ENCODE measurements at places on chromosomes 16 and 17.

DNA sequence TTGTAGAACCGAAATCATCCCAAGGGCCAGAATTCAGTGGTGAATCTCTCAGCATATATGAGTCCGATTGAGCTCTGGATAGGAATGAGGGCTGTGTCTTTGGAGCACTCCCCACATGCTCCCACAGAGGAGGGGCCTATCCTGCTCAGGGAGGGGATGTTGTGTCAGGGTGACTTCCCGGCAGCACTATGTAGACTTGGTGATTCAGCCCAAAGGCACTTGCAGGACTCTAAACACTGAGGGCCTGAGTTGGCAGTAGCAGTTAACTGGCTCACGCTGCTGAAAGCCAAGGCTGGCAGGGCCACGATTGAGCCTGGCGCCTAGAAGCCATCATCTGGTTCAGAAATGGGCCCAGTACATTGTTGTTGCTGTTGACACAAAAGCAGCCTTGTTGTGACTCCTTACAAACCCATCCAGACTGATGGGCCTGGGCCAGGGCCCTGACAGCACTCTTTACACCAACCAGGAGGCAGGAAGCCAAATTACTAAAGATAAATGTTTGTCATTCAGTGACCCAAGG, 31.9 kb downstream of the NMT1 start:
- no peak for DNase-seq

DNA sequence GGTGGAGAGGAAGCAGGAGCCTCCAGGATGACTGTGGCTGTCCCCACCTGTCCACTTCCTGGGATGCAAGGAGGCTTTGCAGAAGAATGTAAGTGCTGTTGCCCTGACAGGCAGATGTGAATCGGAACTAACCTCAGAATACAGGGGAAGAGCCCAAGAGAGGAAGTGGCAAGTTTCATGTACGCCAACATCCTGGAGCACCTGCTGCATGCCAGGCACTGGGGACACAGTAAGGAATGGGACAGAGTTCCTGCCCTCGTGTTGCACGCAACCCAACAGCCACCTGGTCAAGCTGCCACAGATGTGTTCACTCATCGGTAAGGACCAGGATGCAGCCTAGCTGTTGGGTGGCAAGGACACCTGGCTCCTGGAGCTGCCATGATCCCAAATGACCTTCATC, 98.6 kb upstream of the RPL38 start:
- no peak for DNase-seq

GRCh38 chr16:12930881-12931280, 29.5 kb downstream of the SHISA9 start:
- DNase-seq: no peak

GRCh38 chr16:55501549-55502322, 7.1 kb upstream of the LPCAT2 start:
- no peak for DNase-seq

- no peak for DNase-seq
These were observed 259.9 kb upstream of the RPL38 start for GRCh38 chr17:73943416-73944110.

GRCh38 chr17:46910179-46910927, 12.6 kb upstream of the GOSR2 start:
- DNase-seq: peak; percentile 89

DNA sequence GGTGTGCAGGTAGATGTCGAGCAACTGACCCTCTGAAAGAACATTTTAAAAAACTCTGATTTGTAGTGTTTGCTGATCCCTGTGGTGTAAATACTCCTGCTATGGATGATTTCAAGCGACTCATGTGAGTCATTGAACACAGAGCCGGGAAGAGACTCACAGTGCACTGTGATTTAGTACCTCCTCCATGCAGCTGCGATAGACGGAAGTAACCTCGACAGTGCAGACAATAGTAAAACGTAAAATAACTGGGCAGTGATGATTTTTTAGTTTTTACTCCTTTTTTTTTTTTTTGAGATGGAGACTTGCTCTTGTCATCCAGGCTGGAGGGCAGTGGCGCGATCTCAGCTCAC, 8.7 kb downstream of the TBX21 start:
- DNase-seq: no peak

DNA sequence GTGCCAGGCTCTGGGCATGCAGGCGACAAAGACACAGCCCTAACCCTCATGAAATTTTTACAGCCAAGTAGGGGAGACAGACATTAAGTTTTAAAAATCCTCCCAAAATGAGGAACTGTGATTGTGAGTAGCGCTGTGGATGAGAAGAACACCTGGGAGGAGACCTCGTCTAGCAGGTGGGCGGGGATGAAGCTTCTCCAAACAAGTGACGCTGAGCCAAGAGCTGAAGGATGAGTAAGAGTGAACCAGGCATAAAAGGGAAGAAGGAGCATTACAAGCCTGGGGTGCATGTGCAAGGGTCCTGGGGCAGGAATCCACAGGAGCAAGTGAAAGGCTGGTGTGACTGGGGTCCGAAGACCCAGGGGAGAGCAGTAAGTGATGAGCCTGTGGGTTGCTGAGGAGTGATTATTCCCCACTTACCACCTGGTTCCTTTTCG, 149.4 kb upstream of the HS3ST2 start:
- DNase-seq: no peak

DNA sequence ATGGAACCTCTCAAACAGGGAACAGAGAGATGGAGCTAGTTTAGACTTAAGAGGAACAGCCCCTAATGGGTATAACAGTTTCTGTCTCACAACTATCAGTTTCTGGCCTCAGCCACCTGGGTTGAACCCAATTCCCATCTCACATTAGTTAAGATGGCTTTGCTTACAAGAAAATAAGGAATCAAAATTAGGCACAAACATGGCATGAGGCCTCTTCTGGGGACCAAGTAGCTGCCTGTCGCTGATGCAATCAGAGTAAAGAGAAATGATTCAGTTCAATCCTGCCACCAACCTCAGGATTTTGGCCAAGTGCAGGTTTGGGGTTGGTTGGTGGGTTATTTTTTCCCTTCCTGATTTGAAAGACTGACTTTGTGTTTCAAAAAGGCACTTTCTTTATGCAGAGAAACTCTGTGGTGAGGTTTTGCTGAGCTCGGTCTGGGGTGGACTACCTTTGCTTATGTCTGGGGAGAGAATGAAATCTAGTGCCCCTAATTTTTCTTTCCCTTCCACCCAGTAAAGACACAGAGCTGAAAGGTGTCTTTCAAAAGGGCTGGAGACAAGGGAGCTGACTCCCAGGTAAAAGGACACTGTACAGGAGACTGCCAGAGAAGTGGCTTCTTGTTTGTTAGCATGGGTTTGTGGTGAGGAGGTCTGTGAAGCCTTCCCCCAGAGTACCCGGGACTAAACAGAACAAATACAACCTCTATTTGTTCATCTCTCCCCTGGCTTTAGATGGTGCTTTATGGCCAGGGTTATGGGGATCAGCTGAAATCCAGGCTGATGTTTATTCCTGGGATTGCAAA, 44.8 kb upstream of the NFAT5 start:
- no peak for DNase-seq

GRCh38 chr16:22424161-22424937, 49.9 kb upstream of the CDR2 start:
- DNase-seq: no peak

- no peak for DNase-seq
These were observed 222.7 kb upstream of the CIBAR2 start for GRCh38 chr16:85334718-85335583.

- DNase-seq: no peak
These were observed 283.6 kb upstream of the SALL1 start for GRCh38 chr16:51434567-51435198.

DNA sequence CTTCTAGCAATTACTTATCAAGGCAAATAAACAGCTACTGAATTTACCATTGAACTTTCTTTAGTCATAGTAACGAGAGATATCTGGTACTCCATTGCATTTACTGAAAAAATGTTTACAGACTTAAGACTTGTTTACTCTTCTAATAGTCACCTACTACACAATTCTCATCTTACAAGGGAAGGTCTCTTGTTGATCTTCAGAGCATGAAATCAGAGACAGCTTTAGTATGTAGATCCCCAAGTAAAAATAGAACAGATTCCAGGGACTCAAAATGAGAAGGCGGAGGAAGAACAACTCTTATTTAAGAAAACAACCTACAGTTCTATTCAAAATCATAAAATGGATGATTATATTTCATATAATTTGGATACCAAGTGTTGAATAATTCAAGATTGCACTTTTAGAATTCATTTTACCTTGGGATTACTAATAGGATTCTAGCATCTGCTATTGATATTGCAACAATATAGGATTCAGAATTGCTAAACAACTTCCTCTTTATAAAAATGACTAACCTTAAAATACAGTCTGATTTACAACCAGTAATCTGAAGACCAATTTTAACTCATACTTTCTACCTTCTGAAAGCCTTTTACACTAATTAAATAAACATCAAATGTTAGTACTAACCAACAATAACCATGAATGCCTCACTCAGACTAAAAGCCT, 20.8 kb downstream of the UBE2G1 start:
- no peak for DNase-seq

DNA sequence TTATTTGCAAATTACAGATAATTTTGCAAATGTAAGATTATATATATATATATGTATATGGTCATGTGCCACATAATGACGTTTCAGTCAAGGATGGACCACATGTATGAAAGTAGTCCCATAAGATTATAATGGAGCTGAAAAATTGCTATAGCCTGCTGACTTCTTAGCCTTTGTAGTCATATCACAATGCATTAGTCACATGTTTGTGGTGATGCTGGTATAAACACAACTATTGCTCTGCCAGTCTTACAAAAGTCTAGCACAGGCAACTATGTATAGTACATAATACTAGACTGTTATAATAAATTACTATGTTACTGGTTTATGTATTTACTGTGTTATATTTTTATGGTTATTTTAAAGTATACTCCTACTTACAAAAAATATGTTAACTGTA, 444.3 kb downstream of the KCNJ2 start:
- DNase-seq: no peak

DNA sequence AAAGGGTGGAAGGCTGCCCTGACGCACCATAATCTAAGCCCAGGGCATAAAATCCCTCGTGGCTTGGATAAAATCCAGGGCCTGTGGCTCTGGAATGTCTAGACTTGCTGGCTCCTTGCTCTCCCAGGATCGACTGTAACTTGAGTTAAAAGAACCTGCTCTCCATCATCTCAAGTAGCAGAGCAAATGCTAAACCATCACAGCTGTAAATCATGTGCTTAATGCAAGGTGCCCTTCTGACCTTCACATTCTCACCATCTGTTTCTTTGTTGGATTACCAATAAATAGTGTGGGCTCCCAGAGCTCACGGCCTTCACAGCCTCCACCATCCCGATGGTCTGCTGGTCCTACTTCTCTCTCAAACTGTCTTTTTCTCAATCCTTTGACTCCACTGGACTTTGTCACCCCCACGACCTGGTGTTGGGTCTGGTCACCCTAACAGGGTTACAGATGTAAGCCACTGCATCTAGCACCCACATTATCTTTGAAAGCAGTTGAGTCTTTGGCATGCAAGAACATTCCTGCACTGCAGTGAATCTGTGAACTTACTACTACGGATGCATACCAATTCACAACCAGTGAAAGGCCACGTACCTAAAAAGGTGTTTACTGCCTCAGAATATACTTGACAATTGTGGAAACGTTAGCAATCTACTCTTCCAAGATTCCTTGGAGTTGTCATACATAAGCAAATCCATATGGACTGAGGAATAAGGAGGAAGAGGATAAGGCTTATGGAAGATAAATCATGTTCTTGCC, 15.3 kb downstream of the RSL1D1 start:
- no peak for DNase-seq

- no peak for DNase-seq
These were observed 11.0 kb downstream of the DCAKD start for GRCh38 chr17:45040459-45040858.

- no peak for DNase-seq
These were observed 11.6 kb downstream of the CUEDC1 start for GRCh38 chr17:57943645-57944044.

- no peak for DNase-seq
These were observed 36.7 kb downstream of the MYO1D start for GRCh38 chr17:32840241-32840640.

- peak; percentile 59 for DNase-seq
These were observed 394.7 kb downstream of the SOX9 start for GRCh38 chr17:72515291-72516065.

DNA sequence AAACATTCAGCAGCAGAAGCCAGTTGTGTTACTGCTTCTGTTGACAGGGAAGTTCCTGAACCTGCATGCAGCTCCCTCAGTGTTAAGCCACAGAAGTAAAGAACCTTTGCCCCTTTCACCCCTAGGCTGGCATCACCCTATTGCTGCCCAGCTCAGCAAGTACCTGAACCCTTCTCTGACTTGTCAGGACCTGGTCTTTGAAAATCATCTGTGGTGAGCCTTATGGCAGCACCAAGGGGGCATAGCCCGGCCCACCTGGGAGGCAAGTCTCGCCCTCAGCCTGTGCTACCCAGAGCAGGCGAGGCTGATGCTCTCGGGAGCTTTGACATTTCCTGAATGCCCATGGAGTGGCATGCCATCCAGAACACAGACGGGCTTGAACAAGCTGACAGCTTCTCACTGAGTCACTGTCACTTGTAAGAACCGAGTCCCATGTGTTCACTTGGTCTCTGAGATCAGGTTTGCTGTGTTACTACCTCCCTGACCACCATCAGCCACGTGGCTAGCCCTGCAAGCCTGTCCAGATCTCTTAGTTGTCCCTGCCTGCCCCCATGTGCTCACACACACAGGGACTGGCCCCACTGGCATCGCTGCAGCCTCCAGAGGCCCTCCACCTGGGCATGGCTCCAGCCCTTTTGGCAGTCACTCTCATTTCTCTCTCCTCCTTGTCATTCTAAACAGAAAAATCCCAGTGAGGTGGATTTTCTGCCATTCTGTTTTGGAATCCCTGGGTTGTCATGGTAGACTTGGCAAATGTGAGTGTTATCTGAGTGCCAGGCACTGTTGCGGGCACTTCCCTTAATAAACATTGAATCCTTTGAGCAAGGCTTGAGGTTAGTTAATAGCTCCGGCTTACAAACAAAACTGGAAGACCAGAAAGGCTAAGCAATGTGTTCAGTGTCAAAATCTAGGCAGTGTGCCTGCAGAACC, 2.9 kb upstream of the CARMIL2 start:
- DNase-seq: peak; percentile 73

DNA sequence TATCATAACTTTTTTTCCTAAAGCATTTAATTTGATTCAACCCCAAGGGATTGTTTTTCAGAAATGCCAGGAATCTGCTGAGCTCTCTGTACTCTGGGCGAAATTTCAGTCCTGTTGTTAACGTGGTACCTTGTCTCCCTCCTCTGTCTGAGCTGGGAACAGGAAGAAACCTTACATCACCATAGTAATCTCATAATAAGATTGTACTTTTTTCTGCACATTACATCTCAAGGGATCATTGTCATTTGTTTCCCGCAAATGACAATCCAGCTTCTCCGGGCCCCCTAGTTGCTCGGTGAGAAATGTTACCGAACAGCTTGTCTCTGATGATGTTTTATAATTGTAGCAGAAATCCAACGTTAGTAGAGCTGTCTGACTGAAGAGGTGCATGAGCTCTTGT, 152.7 kb upstream of the ERCC4 start:
- peak; percentile 9 for DNase-seq

DNA sequence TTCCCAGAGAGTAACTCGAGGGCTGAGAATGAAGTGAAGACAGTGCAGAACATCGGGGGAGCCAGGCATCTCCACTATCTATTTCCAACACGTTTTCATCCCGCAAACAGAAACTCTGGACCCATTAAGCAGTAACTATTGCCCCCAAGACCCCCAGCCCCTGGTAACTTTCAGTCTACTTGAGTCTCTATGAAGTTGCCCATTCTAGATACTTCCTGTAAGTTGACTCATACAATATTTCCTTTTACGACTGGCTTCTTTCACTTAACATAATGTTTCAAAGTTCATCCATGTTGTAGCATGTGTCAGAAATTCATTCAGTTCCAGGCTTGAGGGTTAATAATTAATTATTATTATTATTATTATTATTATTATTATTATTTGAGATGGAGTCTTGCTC, 19.5 kb downstream of the MYO15B start:
- no peak for DNase-seq

- DNase-seq: no peak
These were observed 111.4 kb downstream of the PRKCA start for GRCh38 chr17:66413559-66414520.
